Midbrain (tissue), 1 donor: ENCODE measurements at places on chromosomes 16 and 17.

DNA sequence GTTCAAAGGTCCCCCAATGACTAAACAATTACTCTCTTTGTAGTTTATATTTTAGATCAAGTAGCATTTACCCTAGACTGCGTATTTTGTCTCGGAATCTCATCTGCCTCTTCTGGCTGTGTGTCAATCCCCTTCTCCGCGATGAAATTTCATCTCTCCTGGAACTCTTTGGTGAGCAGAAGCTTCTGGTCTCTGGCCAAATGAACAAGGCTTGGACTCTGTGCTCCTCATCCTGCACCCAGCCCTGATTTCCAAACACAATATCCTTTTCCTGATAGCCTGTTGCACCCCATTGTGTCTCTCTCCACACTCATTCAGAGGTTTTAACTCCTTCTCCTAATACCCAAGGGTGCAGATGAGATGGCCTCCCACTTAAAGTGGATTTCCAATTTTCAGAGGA is 609.4 kb upstream of the CDH5 start:
- no peak for DNase-seq

GRCh38 chr17:80374732-80375585 is 40.0 kb upstream of the ENDOV start:
- DNase-seq, result no peak

DNA sequence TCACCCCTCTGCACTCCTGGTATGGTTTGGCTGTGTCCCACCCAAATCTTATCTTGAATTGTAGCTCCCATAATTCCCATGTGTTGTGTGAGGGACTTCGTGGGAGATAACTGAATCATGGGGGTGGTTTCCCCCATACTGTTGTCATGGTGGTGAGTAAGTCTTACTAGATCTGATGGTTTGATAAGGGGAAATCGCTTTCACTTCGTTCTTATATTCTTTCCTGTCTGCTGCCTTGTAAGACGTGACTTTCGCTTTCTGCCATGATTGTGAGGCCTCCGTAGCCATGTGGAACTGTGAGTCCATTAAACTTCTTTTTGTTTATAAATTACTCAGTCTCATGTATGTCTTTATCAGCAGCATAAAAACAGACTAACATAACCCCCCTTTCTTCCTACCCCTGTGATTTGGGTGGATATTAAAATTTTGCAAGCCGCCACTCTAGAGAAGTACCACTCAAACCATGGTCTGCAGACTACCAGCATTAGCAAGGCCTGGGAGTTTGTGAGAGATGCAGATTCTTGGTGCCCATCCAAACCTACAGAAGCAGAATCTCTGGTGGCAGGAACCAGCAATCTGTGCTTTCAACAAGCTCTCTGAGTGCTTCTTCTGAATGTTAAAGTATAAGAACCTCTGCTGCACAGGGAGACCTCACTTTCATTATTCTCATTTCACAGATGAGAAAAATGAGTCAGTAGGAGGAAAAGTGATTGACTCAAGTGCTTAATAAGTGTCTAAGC is 999.5 kb upstream of the EEF2KMT start:
- DNase-seq, result no peak

- DNase-seq, result no peak
Observed at GRCh38 chr17:63369233-63369632, 76.9 kb downstream of the CYB561 start.

DNA sequence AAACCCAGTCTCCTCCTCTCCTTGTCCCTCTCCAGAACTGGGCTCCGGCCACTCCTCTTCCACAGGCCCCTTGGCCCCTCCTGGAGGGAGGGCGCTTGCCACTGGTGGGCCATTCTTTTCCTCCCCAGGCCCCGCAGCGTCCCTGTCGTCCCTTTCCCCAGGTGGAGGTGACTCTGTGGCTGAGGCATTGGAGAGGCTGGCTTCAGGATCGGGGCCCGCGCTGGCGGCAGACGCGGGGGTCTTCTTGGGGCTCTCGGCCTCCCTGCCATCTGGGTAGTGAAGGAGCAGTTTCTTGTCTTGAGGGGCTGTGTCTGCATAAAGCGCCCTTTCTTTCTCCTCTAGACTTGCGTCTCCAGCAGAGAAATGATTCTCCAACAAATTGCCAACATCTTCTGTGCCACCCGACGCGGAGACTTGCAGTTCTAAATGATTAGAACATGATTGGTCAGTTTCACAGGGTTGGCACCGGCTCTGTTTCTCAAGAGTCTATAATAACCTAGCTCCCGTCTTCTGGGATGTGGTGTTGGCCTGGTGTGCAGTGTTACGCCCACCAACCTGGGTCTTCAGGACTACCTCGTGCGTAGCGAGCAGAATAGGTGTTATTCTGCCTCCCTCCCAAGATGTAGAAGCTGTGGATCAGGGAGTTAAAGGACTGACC is 34.1 kb downstream of the SRL start:
- DNase-seq, result no peak

DNA sequence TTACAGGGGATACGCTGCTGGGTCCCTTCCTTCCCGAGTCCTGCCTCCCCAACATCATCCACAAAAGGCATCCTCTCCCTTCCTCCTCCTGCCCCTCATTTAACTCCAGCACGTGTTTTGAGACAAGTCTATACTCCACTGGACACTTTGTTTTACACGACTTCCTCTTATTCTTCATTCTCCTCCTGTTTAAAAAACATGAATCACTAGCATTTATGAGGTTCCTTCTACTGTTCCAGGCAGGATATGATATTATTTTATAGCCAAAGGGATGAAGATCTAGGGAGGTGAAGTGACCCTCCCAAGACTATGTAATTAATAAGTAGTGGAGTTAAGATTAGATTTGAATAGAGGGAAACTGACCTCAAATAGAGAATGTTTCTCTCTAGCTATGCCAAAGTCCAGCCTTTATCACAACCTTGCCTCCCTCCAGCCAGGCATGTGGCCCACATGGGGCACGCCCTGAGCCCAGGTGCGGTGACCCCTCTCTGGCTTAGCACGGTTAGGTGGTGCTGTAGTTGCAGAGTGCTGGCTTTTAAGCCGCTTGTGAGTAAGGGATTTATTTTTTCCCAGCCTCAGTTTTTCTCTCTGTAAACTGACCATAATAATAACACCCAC is 1.3 kb upstream of the HSD17B2 start:
- DNase-seq, result no peak

DNA sequence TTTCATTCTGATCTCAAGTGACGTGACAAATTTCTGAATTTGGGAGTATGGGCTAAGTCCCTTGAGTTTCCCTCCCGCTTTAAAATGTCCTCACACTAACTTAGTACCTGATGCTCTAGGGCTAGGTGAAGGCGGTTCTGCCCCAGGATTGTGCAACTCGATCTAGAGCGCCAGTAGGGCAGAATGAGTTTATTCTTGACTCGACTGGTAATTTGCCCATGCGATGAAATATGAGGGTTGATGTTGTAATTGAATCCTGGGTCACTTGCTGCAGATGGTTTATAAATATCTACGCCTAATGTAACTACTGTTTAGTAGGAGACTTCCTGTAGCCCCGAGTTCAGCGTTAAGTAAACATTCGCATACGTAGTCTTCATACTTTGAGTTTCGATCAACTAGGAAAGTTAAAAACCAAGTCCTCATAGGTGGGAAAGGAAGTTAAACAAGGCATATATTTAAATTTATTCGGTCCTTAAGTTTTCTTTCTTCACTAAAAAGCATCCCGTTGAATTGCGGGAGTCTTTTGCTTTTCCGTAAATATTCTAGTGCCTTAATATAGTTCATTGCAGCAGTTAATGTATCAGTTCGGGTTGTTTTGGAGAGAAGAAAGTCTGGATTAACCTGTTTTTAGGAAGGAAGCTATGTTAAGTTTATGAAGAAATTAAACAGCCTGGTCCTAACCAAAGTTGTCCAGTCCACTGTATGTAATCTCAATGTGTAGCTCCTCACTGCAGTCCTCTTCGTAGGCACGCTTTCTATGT is 1.6 kb downstream of the CTCF start:
- DNase-seq, result no peak

GRCh38 chr16:59878479-59878878 is 1144.4 kb upstream of the GOT2 start:
- no peak for DNase-seq

DNA sequence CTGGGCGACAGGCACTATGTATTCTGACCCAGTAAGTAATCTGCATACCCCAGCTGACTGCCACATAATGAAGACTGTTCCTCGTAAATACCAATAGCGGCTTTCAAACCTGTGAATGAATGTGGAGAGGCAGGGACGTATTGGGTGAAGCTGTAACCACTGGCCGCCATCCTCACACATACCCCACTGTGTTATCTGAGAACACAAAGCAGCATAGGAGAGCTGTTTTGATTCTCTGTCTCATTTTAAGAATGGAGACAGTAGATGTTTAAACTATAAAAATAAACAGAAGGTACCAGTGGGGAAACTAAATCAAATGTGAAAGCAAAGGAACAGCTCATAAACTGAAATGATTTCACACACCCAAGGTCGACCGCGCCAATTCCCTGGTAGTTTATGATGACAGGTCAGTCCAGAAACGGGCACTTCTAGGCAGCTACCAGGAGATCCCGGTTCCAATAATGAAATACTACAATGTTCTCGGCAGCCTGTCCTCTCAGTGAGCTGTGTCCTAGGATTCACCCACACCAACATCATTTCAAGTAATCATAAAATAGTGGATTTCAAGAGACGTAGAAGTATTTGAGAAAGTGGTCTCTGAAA is 109.7 kb downstream of the ADCY9 start:
- DNase-seq, result no peak
